ENCODE measurements at places on chromosomes 12 and 14.

GRCh38 chr12:46407361-46407760, 34.8 kb upstream of the SLC38A2 start:
- DNase-seq, result no peak

- no peak for DNase-seq
Measured at GRCh38 chr14:100223332-100224201, 15.4 kb upstream of the YY1 start.

GRCh38 chr12:47993491-47993890, 10.8 kb downstream of the COL2A1 start:
- DNase-seq, result no peak

GRCh38 chr14:53606203-53606602, 350.4 kb downstream of the BMP4 start:
- no peak for DNase-seq

DNA sequence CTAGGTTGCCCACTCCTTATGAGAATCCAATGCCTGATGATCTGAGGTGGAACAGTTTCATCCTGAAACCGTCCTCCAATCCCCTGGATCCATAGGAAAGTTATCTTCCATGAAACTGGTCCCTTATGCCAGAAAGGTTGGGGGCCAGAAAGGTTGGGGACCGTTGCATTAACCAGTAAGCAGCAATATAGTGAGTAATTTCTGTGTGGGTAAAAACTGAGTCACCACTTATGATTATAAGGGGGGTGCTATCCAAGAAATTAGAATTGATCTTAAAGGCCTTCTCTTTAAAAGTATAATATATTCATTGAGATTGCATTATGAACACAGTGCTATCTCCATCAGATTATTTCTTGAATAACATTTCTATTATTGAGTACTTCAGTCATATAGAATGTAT, 97.2 kb downstream of the PCNX1 start:
- DNase-seq, result no peak

DNA sequence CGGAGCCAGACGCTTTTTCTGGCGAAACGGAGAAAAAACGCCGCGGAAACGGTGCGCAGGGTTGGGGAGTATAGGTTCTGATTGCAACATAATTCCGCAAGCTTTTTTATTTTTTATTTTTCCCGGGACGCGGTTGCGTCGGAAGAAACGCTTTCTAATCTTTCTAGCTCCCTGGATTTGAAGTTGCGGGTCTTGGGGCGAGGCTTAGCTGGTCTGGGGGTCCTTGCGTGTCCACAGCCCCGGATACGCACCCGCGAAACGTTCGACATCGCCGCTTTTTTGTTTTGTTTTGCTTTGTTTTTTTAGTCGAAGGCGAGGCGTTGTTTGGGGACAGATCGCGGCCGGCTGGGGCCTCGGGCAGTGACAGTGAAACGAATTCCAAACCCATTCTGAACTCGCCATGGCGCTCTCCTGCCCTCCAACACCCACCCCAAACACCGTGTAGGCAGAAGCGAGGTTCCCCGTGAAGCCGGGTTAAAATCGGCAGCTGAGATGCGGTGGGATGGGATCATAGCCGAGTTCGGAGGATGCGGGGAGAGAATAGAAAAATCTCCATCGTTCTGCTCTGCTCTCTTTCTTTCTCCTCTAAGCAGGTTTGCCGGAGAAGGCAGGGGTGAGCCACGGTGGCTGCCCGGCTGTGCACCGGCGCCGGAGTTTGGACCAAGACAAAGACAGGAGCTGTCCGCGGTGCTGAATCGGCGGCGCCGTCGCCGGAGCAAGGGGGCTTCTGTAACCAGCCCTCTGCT, 8.1 kb upstream of the LHX5 start:
- DNase-seq, result no peak

DNA sequence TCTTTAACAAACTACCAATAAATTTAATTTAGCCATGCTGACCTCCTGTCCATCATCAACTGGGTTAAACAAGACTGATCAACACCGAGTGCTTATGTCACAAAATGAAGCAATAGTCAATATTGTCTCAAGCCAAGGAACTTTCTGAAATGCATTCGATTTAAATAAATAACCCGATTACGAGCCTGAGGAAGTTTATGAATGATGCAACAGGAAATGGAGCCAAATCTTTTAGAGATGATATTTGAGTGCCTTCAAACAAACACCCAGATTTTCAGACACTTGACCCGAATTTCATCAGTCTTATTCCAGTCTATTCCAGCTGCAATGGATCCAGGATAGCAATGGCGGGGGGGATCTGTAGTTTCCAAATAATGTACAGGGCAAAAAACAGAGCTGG, 27.9 kb downstream of the FAR2 start:
- no peak for DNase-seq

DNA sequence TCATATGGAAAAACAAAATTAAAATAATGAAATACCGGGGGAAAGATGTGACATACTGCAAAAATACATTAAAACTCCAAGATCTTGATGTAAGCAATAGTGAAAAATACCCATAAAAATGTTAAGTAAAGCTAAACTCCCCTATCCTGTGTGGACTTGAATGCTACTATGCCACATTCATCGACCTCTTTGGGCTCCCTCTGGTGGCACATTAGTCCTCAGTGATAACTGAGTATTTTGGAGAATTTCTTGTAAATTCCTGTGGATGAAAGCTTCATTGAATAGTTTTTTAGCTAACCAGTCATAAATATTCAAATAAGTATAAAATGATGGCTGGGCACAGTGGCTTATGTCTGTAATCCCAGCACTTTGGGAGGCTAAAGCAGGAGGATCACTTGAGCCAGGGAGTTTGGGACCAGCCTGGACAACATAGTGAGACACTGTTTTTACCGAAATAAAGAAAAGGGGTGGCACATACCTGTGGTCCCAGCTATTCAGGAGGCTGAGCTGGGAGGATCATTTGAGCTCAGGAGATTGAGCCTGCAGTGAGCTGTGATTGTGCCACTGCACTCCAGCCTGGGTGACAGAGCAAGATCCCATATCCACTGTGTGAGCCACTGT, 42.4 kb upstream of the SGPP1 start:
- no peak for DNase-seq

GRCh38 chr12:54349679-54350078, 14.6 kb downstream of the GPR84 start:
- DNase-seq, result no peak

DNA sequence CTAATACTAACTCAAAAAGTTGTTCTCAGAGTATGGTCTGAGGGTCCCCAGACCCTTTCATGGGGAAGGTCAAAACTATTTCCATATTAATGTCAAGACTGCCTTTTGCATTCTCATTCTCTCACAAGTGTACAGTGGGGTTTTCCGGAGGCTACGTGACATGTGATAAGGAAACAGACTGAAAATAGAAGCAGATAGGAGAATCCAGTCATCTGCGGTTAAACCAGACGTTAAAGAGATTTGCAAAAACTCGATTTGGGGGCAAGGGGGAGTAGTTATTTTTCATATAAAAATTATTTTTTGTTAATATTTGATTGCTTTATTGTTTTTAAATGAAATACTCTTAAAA, 1.0 kb upstream of the NAP1L1 start:
- no peak for DNase-seq

DNA sequence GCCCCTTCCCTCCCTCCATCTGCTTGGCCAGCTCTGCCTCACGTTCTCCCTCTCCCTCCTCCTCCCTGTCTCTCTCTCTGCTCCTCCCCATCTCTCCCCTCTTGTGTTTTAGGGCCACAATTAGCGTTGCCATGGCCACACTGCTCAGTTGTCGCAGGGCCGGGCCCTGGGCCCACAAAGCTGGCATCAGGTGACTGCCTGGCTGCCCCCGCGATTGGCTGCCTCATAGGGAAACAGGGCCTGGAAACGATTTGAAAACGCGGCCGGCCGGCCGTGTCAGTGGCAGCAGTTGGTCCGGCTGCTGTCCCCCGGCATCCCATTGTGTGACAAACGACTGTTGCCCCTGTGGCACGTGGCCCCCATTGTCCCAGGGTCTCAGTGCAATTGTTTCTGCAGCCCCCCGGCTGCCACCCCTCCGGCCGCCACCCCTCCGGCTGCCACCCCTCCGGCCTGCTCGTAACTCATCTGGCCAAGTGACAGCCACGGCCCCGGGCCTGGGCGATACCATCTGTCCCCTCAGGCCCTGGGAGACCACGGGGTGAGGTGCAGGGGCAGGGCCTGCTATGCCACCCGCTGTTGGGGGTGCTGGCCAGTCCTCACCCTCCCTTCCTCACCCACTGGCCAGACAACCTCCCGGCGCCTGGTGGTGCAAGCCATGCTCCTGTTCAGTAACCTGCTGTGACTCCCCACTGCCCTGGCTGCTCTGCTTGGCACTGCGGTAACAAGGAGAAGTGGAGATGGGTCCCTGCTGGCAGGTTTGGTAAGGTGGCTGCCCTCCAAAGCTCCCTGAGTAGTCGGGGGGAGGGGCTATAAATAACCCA, 17.4 kb downstream of the FOXN4 start:
- DNase-seq, result no peak

DNA sequence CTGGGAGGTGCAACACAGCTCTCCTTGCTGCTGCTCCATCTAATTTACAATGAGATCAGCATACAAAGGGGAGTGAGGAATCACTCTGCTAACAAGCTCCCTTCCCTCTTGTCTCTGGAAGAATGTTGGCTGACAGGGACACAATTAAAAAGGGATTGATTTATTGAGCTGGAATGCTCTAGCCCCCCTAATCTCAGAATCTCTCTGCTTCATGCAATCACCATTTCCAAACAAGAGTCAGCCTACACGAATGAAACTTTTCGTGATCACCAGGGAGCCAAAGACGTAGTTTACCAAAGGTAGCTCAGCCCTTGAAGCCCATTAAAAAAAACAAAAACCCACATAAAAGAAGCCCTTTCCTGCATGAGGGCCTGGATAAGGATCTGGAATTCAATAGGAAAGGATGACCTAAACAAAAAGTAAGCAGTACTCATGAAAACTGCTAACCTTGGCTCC, 223.8 kb downstream of the C12orf75 start:
- no peak for DNase-seq

DNA sequence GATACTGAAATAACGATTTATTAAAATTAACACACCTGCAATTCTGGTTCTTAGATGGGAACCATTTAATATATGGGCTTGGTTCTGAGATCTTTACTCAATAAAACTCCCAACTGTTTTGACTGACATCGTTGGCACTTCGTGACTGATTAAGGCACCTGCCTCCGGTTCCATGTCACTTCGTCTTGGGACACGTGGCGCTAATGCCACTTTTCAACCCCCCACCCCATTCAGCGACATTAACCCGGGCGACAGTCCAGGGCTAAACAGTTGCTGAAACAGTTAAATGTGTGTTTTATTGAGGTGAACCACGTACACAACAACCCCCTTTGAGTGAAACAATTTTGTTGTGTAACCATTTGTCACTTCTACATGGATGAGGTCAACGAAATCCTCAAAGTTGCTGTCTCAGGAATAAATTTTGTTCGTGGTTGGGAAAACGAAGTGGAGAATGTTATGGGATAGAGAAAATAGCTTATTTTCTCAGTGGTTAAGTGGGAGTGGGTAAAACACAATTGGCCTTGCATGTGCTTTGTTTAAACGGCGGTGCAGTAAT, 9.9 kb upstream of the SLC38A2 start:
- no peak for DNase-seq

- peak; percentile 58 for DNase-seq
Measured at GRCh38 chr12:49662998-49663843, 39.9 kb downstream of the PRPF40B start.

DNA sequence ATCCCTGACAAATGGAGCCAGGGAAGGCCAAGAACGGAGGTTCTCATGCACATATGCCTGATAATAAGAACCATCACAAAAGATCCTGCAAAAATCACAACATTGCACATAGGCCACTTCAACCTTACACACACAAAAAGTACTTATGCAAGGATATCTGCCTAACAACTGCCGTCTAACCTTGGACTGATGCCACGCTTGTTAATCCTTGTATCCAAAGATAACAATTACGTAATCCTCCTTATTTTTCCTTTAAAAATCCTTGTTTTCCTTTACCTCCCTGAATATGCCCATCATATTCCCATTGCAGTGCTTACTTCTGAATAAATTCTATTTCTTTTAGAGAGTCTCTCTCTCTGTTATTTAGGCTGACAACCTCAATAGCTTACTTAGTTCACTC, 59.5 kb downstream of the TMEM116 start:
- DNase-seq, result no peak

GRCh38 chr14:72599579-72600470, 294.1 kb downstream of the DPF3 start:
- DNase-seq, result no peak

- DNase-seq, result no peak
Measured at GRCh38 chr14:22427771-22428231, 161.2 kb downstream of the DAD1 start.

DNA sequence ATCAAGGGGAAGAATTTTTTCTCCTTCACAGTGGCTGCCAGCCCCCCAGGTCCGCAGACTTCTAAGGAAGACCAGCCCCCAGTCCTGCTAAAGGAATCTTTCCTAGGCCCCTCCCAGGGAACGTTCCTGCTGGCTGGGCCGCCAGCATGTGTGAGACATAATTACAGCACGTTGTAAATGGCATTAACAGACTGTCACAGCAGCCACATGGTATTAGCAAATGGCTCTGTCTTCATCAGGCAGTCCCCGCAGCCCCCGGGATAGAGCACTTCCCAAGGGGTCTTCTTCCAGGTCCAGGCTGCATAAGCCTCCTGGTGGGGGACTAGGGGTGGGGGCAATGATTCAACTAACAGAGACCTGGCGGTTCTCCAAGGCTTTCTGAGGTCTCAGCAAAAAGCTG, 34.9 kb upstream of the FAM222A start:
- DNase-seq, result no peak

GRCh38 chr12:79114896-79115295, 250.3 kb downstream of the SYT1 start:
- DNase-seq, result no peak

GRCh38 chr12:14514154-14514842, 53.4 kb downstream of the PLBD1 start:
- DNase-seq, result no peak

GRCh38 chr14:92626041-92626440, 112.5 kb downstream of the RIN3 start:
- no peak for DNase-seq

DNA sequence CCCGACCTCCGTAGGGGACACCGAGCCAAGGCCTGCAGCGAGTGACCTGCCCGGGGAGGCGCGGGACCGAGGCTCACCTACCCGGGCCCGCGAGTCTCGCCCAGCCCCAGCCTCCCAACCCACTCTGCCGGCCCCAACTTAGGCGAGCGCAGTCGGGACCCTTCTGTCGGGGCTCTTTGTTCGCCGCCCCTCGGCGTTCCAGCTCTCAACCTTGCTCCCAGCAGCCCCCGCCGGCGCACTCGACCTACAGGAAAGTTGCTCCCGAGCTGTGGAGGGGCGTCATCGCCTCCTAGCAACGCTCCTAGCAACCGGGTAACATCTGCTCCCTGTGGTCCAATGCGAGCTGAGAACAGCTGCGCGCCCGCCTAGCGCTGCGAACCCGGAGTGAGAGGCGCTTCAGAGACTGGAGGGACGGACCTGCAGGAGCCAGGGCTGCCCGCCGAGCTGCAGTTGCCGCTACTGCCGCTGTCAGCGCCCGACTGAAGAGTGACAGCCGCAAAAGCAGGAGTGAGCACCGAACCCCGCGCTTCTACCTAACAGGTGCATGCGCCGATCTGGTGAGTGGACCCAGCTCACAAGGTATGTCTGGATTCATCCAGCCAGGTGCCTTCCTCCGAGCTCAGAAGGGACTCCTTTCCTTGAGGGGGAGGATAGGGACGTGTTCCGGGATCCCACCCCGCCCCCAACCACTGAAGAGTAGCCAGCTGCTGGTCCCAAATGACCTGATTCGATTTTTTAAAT, 355.0 kb downstream of the SNAPC1 start:
- DNase-seq, result peak; percentile 62
